Left ventricle myocardium inferior (tissue), 1 donor: ENCODE measurements at places on chromosomes 4 and X. TPM values are rescaled to one million over a fixed set of nuclear protein-coding genes. Genes with fewer than 3 reads are reported as not detected.

NONO gene
- total RNA-seq = 99.2 TPM

AFF2 gene
- 0.27 TPM for total RNA-seq

H2BW2 gene
- not detected for total RNA-seq

TSPAN7 gene
- total RNA-seq = 14.8 TPM

CT83 gene
- not detected for total RNA-seq

DNAAF6 gene
- not detected for total RNA-seq

GRCh38 chr4:175341203-175341755, 423.1 kb downstream of the ADAM29 start:
- no peaks in the 10 kb centered on the region for H3K27me3 ChIP-seq
- H3K36me3 ChIP-seq = no peaks in the 10 kb centered on the region
- H3K4me1 ChIP-seq = no peaks in the 10 kb centered on the region
- DNase-seq = no peak
- no peak overlapping the region for H3K27ac ChIP-seq

DNA sequence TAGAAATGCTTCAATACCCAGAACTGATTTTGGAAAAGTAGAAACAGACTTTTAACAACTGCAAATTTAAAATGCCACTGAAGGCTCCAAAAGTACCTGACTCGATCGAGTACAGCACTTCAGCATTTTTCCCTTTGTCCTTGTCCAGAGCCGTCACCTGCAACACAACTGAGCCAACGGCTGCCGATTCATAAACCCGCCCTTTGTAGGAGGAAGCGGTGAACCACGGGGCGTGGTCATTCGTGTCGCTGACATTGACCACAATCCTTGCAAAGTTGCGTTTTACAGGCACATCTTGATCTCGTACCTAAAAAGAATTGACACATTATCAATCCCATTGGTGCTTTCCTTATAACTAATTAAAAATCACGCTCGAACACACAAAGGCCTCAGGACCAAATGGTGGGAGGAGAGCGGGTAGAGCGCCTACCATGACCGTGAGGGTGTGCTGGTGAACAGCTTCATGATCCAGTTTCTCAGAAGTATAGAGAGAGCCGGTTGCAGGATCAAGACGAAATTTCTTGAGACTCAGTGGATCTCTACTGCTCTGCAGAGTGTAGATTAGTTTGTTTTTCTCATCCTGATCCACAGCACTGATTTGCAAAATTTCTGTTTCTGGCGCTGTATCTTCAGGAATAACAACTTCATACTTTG, 72.8 kb upstream of the MTNR1A start:
- no peaks in the 10 kb centered on the region for H3K27me3 ChIP-seq
- H3K4me3 ChIP-seq = no peak overlapping the region
- no peak for DNase-seq
- peaks cover 21% of the 10 kb centered on the region for H3K4me1 ChIP-seq
- no peak overlapping the region for H3K27ac ChIP-seq

DNA sequence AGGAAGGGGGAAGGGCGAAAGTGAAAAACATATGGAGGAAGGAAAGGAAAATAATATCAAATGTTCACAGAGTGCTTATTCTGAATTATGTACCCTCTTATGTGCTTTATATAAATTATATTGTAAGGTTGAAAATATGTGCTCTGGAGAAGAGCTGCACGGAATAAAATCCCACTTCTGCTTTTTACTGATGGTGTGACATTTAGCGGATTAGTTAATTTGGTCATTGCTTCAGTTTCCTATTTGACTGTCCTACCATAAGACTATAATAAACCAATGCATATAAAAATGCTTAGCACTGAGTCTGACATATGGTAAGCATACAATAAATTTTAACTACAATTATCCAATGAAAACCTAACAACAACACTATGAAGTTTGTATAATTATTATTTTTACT, 86.2 kb downstream of the NPFFR2 start:
- H3K4me3 ChIP-seq = no peak overlapping the region
- H3K27ac ChIP-seq = no peak overlapping the region
- no peak for DNase-seq

GRCh38 chr4:152848508-152848907, 68.8 kb downstream of the ARFIP1 start:
- DNase-seq = no peak
- H3K4me3 ChIP-seq = no peak overlapping the region
- H3K4me1 ChIP-seq = peaks cover 20% of the 10 kb centered on the region
- peaks cover 13% of the 10 kb centered on the region for H3K36me3 ChIP-seq
- H3K27me3 ChIP-seq = no peaks in the 10 kb centered on the region

DNA sequence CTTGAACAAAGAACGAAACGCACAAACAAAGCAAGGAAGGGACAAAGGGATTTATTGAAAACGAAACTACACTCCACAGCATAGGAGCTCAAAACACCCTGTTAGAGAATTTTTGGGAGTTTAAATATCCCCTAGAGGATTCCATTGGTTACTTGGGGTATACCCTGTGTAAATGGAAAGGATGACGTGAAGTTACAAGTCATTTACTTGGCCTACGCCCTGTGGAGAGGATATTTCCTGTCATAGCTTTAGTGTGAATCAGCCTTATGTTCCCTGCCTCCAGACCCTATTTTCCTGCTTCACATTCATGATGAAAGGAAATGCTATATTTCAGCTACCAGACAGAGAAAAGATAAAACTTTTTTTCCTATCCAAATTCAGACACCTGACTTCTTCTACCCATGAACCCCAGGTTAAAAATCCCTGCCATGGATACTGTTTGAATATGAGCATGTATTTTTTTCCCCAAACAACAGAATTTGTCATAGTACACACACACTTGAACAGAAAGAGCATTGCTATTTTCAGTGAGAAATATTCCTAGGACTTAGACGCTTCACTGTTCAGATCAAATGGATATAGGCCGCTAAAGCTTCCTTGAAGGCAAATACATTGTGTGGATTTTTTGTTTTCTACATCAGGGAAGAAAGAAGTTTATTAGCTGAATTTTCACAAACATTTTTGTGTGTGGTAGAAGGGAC, 20.4 kb downstream of the PIN4 start:
- H3K4me1 ChIP-seq = no peaks in the 10 kb centered on the region
- H3K4me3 ChIP-seq = no peak overlapping the region

- H3K27ac ChIP-seq = no peak overlapping the region
- no peak overlapping the region for H3K4me3 ChIP-seq
- H3K4me1 ChIP-seq = no peaks in the 10 kb centered on the region
- no peaks in the 10 kb centered on the region for H3K27me3 ChIP-seq
These were observed 262.6 kb downstream of the ADGRL3 start for GRCh38 chr4:61462451-61463326.

- no peaks in the 10 kb centered on the region for H3K36me3 ChIP-seq
- DNase-seq = no peak
- H3K27ac ChIP-seq = no peak overlapping the region
- H3K27me3 ChIP-seq = no peaks in the 10 kb centered on the region
- no peaks in the 10 kb centered on the region for H3K4me1 ChIP-seq
These were observed 92.3 kb downstream of the KCNIP4 start for GRCh38 chr4:21856301-21856700.
